ENCODE measurements at places on chromosomes 7 and 10.
A peak's percentile ranks its signal among the peaks of the same experiment; 100 is the strongest.

GRCh38 chr10:73159038-73159648 is 8.7 kb downstream of the ECD start:
- no peak overlapping the region for H3K4me3 ChIP-seq
- peaks cover 35% of the 10 kb centered on the region for H3K4me1 ChIP-seq
- H3K27ac ChIP-seq = no peak overlapping the region
- peak; percentile 75 for DNase-seq

DNA sequence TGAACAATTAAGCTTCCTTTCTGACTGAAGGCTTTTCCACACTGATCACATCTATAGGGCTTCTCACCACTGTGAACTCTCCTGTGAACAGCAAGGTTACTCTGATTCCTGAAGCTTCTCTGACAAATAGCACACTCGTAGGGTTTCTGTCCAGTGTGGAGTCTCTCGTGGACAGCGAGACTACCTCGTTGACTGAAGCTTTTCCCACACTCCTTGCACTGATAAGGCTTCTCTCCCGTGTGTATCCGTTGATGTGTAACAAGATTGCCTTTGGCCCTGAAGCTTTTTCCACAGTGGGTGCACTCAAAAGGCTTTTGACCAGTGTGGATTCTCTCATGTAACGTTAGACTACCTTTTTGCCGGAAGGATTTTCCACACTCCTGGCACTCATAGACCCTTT is 4.4 kb downstream of the ZNF32 start:
- no peak overlapping the region for H3K4me3 ChIP-seq
- DNase-seq = no peak
- peaks cover 47% of the 10 kb centered on the region for H3K36me3 ChIP-seq
- no peak overlapping the region for H3K27ac ChIP-seq
- H3K27me3 ChIP-seq = peaks cover 6% of the 10 kb centered on the region
- H3K4me1 ChIP-seq = peaks cover 22% of the 10 kb centered on the region

DNA sequence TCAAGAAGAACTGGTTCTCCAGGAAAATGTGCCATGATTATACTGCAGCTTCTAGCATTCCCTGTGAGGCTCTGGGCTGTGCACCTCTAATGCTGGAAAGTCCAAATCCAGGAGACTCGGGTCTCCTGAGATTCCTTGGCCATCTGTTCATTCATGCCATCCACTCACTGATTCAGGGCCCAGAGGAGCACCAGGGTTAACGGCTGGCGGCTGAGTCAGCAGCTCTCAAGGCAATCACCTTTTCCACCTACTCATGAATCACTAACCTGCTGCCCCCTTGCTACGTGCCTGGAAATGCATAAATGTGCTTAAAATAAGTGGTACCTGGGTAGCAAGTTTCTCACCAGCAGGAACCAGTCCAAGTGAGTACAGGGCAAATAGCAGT is 132.7 kb downstream of the KCNMA1 start:
- no peak overlapping the region for H3K27ac ChIP-seq
- H3K27me3 ChIP-seq = peaks cover 9% of the 10 kb centered on the region
- no peak overlapping the region for H3K4me3 ChIP-seq
- H3K4me1 ChIP-seq = no peaks in the 10 kb centered on the region
- no peaks in the 10 kb centered on the region for H3K36me3 ChIP-seq

DNA sequence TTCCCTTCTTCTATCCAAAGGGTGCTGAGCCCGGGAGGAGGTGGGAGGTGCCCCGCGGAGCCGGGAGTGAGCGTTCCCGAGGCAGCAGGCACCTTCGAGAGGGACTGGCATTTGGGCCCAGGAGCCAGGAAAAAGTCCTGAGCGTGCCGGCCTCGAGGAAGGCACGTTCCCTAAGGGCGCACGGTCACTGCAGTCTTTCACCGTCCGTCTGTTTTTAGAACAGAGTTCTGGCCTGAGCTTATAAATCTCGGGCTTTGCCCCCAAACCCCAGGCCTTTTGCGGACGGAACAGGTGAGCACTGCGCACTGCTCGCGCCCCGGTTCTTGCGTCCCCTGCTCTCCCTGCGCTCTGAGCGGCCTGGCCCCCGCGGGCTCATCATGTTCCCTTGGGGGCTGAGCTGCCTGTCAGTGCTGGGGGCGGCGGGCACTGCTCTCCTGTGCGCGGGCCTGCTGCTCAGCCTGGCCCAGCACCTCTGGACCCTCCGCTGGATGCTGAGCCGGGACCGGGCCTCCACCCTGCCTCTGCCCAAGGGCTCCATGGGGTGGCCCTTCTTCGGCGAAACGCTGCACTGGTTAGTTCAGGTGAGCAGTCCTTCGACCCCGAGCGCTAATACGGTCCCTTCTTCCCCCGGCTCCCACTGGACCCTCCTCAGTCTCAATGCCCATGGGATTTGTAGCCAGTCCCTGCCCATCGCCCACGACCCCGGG is 442 bp downstream of the CYP26C1 start:
- H3K27ac ChIP-seq = no peak overlapping the region
- H3K36me3 ChIP-seq = peaks cover 5% of the 10 kb centered on the region
- peaks cover 18% of the 10 kb centered on the region for H3K4me1 ChIP-seq
- DNase-seq = no peak
- no peak overlapping the region for H3K4me3 ChIP-seq

DNA sequence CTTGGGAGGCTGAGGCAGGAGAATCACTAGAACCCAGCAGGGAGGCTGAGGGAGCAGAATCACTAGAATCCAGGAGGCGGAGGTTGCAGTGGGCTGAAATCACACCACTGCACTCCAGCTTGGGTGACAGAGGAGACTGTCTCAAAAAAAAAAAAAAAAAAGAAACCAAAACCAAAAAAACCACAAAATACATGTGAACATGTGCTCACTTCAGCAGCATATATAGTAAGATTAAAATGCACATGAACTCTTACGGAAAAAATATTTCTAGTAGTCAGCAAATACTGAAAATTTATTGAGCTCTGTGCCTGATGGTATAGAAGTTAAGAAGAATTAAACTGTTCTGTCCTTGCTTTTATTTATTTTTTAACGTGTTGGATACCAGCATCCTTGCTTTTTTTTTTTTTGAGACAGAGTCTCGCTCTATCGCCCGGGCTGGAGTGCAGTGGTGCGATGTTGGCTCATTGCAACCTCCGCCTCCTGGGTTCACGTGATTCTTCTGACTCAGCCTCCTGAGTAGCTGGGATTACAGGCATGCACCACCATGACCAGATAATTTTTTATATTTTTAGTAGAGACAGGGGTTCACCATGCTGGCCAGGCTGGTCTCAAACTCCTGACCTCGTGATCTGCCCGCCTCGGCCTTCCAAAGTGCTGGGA is 9.6 kb upstream of the ZNF487 start:
- H3K4me3 ChIP-seq = peak overlapping the region; percentile 63
- peak; percentile 70 for DNase-seq
- no peaks in the 10 kb centered on the region for H3K27me3 ChIP-seq
- H3K27ac ChIP-seq = peak overlapping the region; percentile 95

DNA sequence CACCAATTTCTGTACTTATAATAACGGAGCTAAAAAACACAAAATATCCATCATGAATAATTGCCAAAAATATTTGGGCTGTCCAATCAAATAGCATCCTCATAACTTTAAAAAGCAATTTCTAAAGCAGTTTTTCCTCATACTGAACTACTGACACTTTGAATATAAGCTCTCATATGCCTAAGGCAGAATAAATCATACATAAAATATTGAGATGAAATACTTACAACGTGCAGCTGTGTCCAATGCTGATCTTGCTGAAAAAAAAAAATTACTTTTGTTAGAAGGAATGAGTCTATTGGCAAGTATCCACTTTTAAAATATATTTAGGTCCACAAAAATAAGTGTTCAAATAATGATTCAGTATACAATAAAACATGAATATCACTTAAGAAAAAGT is 24.2 kb downstream of the FAM3C start:
- peaks cover 26% of the 10 kb centered on the region for H3K4me1 ChIP-seq
- H3K36me3 ChIP-seq = peaks cover 25% of the 10 kb centered on the region
- DNase-seq = no peak
- H3K27me3 ChIP-seq = no peaks in the 10 kb centered on the region
- H3K27ac ChIP-seq = no peak overlapping the region

- no peaks in the 10 kb centered on the region for H3K4me1 ChIP-seq
- no peak overlapping the region for H3K4me3 ChIP-seq
- no peak overlapping the region for H3K27ac ChIP-seq
- no peak for DNase-seq
These were observed 23.0 kb downstream of the FAM13C start for GRCh38 chr10:59339351-59339750.

- H3K4me1 ChIP-seq = no peaks in the 10 kb centered on the region
- peaks cover 17% of the 10 kb centered on the region for H3K27me3 ChIP-seq
- no peak overlapping the region for H3K27ac ChIP-seq
- H3K36me3 ChIP-seq = no peaks in the 10 kb centered on the region
These were observed 23.6 kb upstream of the HIBADH start for GRCh38 chr7:27686315-27686714.

DNA sequence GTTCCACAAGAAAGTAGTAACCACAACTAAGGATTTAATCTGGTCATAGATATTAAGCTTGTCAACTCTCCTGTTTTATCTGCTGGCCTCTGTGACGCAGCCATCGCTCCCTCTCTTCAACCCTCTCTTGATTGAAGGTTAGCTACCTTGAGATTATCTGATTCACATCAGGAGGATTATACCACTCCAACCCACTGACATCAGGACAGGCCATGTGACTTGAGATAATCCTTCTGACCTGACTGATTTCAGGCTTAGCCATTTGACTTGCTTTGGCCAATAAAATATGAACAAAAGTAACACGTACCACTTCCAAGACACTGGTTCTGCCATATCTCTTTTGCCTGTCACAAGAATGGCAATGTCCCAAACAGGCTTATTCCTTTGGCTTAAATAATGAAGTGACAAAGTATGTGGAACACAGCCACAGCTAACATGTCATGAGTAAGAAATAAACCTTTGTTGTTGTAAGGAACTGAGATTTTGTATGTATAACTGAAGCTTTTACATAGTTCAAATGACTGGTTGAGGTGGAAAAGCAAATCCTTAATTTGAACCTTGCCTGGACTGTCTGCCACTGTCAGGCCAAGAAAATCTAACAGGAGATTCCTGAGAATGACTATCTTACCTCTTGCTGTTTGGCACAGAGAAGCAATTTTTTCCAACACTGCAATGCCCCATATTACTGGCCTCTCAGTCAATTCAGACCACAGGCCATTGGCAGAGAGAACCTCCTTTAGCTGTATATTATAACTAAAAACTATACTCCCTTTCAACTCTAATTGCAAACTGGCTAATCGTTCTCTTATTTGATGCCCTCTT is 13.9 kb downstream of the ZNF438 start:
- H3K27me3 ChIP-seq = no peaks in the 10 kb centered on the region
- no peak for DNase-seq
- no peaks in the 10 kb centered on the region for H3K36me3 ChIP-seq
- no peak overlapping the region for H3K4me3 ChIP-seq
- H3K4me1 ChIP-seq = no peaks in the 10 kb centered on the region

DNA sequence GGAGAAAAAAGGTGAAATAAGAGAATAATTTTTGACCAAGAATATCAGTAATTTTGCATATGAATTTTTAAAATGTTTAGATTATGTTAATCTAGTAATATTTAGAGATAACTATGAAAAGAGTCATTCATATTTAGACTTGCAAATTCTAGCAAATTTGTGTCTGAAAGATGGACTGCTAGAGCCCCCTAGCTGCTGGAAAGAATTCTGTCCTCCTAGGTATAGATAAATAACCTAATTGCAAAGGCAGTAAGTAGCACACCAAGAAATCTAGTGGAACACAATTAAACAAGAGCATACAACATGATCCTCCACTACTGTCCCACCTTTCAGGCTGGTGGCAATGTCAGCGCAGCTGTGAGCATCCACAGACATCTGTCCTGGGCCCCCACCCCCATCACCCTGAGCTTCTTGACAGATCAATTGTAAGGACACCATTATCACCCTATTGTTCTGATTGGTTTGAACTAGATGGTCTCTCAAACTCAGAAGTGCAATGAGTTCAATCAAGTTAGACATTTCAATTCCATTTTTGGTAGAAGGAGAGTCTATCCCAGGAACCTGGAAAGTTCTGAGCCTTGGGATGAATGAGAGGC is 15.0 kb upstream of the GFRA1 start:
- no peak overlapping the region for H3K27ac ChIP-seq
- peak; percentile 37 for DNase-seq

DNA sequence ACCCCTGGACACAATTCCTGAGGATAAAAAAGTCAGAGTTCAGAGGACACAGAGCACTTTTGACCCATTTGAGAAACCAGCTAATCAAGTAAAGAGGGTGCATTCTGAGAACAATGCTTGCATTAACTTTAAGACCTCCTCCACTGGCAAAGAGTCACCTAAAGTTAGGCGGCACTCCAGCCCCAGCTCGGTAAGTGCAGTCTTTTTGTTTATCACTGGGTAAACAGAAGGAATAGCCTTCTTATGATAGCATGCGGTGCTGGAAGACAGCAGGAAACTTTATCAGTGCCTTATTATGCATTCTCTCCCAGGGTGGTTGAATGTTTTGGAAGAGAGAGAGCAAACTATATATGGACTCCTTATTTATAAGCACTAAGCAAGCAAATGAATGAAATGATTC is 130.5 kb downstream of the CDK14 start:
- no peak overlapping the region for H3K27ac ChIP-seq
- DNase-seq = no peak
- no peaks in the 10 kb centered on the region for H3K36me3 ChIP-seq
- no peak overlapping the region for H3K4me3 ChIP-seq
- no peaks in the 10 kb centered on the region for H3K4me1 ChIP-seq

- H3K27me3 ChIP-seq = peaks cover 29% of the 10 kb centered on the region
- DNase-seq = peak; percentile 85
- H3K4me3 ChIP-seq = no peak overlapping the region
- no peaks in the 10 kb centered on the region for H3K36me3 ChIP-seq
These were observed 43.2 kb downstream of the GPAM start for GRCh38 chr10:112140110-112140970.

DNA sequence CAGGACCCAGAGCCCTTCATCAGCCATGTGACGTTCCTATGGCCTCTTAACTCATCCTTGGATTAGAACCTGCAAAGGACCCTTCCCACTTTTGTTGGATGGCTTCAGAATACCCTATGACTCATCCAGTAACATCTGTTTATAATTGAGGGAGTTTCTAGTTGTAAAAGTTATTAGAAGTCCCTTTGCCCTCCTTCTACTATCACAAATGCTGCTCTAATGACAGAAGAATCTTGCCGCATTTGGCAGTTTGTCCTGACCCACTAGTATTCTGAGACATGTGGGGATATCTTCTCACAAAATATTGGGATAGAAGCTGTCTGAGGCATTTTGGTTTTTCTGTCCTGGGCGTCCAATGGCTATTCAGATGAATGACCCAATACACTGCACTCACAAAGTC is 251.8 kb upstream of the TMEM72 start:
- DNase-seq = no peak
- no peak overlapping the region for H3K27ac ChIP-seq
- no peaks in the 10 kb centered on the region for H3K36me3 ChIP-seq
- H3K27me3 ChIP-seq = no peaks in the 10 kb centered on the region
- H3K4me1 ChIP-seq = no peaks in the 10 kb centered on the region

- no peak overlapping the region for H3K27ac ChIP-seq
- no peak overlapping the region for H3K4me3 ChIP-seq
- no peaks in the 10 kb centered on the region for H3K27me3 ChIP-seq
- DNase-seq = no peak
- peaks cover 39% of the 10 kb centered on the region for H3K4me1 ChIP-seq
- peaks cover 6% of the 10 kb centered on the region for H3K36me3 ChIP-seq
These were observed 92.8 kb downstream of the ALOX5 start for GRCh38 chr10:45466784-45467183.

Data from activated naive CD4-positive, alpha-beta T cell treated with anti-CD3 and anti-CD28 coated beads, Interleukin-2, amount 10 ng/mL, durations not matched to agents 7 days and 5 days (primary cell).